ENCODE measurements at places on chromosomes 1 and 21. TPM values are rescaled to one million over a fixed set of nuclear protein-coding genes. Genes with fewer than 3 reads are reported as not detected.

S100A8 gene
- total RNA-seq = not detected

ZMYM1 gene
- total RNA-seq = 3.3 TPM

LRIF1 gene
- 15.4 TPM for total RNA-seq

CADM3 gene
- not detected for total RNA-seq

TGFB2 gene
- not detected for total RNA-seq

NUAK2 gene
- 2.7 TPM for total RNA-seq

OR2L8 gene
- total RNA-seq = not detected

OR6K3 gene
- not detected for total RNA-seq

DCST1 gene
- total RNA-seq = not detected

SYTL1 gene
- total RNA-seq = 21.4 TPM

OR14K1 gene
- not detected for total RNA-seq

IL6R gene
- total RNA-seq = 13.1 TPM

CD34 gene
- total RNA-seq = 0.04 TPM

CSF3R gene
- total RNA-seq = 0.33 TPM

CRYAA gene
- not detected for total RNA-seq

OR6N1 gene
- not detected for total RNA-seq

RPL11 gene
- 1,481 TPM for total RNA-seq

GPR3 gene
- 1.3 TPM for total RNA-seq
